ENCODE measurements at places on chromosomes 7 and 10.

DNA sequence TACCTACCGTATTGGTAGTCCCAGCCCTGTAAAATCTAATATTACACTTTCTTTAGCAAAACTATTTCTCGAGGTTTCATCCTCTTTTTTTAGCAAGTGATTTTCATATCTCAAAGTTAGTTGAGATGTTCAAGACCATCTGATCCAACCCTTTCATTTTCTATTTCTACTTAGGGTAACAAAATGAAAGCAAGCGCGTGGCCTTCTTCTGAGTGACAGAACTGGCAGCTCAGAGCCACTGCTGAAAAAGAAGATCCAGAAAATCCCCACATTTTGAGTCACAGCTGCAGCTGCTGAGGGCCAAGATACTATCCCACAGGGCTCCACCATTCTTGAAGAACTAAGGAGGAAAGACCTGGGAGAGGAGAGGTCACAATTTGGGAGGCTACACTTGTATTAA, 24.8 kb upstream of the ZNF800 start:
- DNase-seq = no peak

DNA sequence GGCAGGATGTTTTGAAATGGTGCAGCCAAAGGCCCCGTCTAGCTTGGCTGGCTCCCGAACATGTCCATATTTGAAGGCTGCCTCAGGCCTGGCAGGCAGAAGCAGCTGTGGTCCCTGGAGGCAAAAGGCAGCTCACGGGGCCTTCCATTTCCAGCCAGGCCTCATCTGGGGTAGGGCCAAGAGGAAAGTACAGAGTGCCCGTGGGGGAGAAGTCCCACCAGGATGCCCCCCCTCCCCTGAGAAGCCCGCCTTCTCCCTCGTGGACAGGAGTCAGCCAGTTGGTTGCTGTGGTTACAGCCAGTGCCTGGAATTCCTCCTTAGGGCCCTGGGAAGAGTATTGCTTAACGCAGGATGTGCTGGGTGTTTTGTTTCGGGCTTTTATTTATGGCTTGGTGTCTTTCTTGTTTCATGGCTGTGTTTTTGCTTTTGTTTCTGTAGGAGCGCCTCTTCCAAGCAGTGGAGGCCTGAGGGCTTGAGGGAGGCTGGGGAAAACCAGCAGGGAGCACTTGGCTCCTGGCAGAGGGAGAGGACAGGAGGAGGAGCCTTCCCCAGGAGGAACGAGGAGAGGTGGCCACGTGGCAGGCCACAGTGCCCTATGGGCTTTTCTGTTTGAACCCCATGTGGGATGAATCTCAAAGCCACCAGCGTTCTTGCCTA, 45.4 kb downstream of the CHST3 start:
- DNase-seq = no peak

DNA sequence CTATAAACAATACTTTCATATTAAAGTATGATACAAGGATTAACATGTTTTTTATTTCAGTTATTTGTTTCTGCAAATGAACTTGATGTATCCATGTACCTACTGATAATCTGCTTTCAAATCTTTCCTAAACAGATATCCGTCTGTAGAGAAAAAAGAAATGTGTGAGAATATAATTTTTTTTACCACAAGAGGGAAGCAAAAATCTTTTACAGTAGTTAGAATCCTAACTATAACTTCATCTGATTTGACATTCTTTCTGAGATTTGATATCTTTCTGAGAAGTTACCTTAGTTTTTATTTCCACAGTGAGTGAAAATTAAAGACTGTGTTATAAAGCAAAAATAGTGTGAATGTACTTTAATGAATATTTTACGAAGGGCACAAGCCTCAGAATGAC, 203.9 kb upstream of the PCLO start:
- no peak for DNase-seq

- DNase-seq = no peak
These were observed 277.1 kb upstream of the KLF6 start for GRCh38 chr10:4062072-4062471.

DNA sequence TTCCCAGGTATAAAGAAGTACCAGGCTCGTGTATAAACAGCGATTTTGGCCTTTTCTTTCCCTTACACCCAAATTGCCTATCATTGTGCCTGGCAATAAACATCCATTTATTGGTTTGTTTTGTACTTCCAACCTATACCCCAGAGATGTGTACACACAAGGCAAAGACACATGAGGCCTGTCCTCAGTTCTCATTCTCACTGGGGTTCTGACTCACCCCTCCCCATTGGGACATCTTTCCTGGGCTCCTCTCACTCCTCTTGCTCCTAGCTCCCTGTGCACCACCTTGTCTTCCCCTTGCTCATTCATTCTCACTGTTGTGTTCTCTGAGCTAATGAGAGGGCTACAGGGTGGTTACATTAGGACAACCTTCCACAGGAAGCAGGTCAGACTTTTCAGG, 240.7 kb downstream of the ANK3 start:
- no peak for DNase-seq

GRCh38 chr10:92387289-92387940, 96.4 kb downstream of the MARCHF5 start:
- peak; percentile 15 for DNase-seq

DNA sequence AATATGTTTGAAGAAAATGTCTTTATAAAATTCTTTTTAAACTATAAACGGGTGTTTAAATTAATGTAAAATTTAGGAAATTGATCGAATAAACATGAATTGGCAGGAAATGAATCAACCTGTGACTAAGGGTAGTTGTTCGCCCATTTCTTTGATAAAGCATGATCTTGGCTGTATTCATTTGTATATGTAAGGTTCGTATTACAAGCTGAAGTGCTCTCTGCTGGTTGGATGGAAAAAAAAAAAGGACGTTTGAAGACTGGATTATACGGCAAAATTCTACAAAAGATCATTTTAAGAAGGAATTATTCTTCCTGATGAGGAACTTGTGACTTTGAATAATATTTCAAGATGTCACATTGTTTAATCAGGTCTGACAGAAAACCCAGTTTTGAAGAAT, 185.4 kb upstream of the ANK3 start:
- no peak for DNase-seq

GRCh38 chr7:14303536-14303935, 314.1 kb upstream of the ETV1 start:
- no peak for DNase-seq

- no peak for DNase-seq
These were observed 152.2 kb downstream of the CYP26A1 start for GRCh38 chr10:93225938-93226337.

DNA sequence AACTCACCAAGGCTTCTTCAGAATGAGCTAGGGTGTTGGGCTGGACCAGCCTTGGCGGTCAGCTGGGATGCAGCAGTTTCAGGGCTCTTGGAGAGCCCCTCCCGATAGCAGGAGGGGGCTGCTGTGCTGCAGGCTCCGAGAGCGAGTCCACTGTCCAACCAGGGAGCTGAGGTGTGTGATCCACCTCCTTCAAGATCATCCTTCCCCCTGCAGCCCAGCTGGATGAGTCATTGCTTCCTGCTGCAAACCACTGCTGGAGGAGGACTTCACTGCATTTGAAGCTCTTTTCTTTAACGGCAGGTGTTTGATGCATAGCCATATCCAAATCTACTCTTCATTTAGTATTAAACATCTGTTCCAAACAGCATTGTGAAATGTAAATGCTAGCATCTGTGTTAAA, 54.2 kb upstream of the EBF3 start:
- DNase-seq = no peak

DNA sequence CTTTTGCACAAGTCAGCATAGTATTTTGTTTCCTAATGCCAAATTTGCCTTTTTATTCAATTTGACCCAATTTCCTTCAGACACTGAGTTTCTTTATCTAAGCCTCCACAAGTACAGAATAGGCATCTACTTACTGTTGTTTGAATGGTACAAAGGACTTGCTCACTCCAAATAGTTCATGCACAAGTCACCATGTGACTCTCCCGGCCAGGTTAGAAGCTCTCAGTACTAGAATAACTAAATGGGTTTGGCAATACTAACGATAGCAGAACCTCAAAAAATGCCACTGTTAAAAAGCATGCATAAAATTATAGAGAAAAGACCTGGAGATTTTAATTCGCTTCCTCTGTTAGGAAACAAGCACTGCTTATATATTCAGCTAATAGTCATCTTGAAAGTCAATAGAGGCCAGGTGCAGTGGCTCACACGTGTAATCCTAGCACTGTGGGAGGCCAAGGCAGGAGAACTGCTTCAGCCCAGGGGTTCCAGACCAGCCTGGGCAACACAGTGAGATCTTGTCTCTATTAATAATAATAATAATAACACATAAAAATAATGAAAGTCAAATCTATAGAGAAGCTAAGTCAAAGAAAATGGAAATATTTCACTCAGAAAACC, 335.8 kb upstream of the MBL2 start:
- DNase-seq = no peak

GRCh38 chr7:151936207-151936606, 20.0 kb upstream of the GALNTL5 start:
- peak; percentile 35 for DNase-seq
